Prostate gland (tissue), 2 donors: ENCODE measurements at places on chromosomes 2 and 18.

GRCh38 chr2:46381263-46381849 is 84.1 kb downstream of the EPAS1 start:
- DNase-seq: no peak

DNA sequence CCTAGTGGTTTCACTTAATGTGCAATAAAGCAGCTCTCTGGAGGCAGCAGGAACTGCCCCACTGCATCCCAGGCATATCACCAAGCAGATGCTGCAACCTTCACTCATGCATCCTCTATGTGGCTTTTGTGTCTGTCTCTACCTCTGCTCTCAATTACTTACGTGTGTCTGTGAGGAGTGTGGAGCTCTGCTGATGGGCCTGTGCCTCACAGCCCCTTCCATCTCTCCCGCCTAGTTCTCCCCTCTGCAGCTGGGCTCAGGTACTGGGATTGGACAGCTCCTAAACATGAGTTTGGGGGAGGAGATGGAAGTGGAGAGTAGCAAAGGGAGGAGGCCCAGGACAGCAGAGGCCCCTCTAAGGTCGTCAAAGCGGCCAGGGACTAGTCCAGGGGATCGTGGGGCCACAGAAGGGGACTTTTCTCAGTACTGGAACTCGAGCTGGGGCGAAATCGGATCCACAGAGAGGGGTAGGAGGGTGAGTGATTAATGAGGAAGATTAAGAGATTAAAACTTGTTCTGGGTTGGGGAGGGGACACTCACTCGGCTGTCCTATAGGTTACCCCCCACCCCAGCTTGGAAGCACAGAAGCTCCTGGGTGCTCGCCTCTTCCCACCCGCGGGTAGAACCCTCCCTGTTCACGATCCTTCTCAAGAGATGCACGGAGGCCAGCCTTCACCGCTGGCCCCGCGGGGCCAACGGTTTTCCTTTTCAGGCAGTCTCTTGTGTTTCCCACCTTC is 2.1 kb upstream of the LBX2 start:
- DNase-seq: no peak

GRCh38 chr18:74616494-74616893 is 18.8 kb downstream of the ZNF407 start:
- DNase-seq: no peak

DNA sequence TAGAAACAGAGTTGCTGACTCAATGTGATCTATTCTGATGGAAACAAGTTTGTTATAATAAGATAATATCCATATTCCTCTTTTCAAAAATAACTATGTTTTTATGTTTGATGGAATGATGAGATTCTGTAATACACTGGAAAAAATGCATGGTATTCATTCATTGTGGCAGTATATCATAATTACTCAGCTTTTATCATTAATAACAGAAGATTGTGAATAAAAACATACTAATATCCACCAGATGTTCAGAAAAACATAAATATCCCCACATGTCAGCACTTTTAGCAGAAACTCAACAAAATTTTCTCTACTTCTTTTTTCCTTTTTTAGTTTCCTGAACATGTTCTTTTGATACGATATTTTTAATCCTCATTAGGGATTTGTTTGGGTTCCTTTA is 130.9 kb upstream of the CAVIN2 start:
- no peak for DNase-seq

DNA sequence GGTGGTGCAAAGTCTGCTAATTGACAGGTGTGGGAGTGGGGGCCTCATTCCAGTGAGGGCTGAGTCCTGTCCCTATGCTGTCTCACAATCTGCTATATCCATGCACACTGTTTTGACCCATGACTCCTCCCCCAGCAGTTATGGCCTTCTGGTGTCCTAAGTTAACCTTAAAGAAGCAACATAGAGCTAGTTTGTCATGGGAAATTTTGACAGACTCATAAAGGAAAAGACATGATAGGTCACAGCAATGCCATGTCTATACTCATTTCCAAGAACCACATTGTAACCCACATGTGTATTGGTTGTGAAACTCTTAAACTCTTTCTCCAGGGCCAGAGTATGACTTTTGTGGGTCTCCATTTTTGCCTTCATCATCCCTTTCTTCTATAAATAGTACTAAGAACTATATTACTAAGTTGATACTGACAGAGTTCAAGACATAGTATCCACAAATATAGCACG is 78.2 kb upstream of the SLC1A4 start:
- no peak for DNase-seq

DNA sequence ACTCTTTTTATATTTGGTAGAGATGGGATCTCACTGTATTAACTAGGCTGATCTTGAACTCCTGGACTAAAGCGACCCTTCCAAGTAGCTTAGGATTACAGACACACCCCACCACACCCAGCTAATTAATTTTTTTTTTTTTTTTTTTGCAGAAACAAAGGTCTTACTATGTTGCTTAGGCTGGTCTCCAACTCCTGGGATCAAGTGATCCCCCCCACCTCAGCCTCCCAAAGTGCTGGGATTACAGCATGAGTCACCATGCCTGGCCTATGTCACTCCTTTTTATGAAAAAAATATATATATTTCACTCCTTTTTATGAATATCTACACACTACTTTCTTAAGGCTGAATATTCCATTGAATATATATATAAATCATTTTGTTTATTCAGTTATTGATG is 162.8 kb downstream of the MGAT5 start:
- DNase-seq: no peak

DNA sequence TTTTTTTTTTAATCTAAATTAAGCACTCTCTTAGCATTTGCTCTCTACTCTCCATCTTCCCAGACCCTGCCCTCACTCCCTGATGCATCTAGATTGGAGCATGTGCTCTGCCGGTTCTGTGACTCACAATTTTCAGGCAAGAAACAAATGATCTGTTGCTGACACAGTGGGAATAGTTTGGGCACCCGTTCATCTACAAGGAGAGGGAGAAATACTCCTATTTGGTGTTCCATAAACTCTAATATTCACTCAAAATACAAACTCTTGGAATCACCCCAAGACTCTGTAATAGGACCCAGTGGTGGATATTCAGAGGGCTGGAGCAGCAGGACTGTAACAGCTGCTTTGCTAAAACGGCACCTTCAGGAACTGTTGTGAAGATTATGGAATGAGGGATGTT is 37.1 kb upstream of the LINC00305 start:
- DNase-seq: no peak
